HuH-7 (cell line): ENCODE measurements at places on chromosomes 4 and X.

DNA sequence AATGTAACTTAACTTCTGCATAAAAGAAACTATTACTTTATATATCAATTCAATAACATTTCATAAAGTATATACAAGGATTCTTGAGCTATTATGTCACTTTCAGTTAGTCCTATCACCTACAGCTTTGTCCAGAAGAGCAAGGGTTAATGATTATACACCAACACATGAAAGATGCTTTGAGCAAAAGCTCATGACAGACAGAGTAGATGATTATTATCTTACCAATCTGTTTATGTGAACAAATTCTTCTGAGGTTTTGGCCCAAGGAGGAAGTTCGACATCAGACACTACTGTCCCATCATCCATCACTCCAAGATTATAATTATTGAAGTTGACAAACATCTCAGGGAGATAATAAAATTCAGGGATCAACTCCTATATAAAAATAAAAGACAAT, 166.7 kb upstream of the MAB21L2 start:
- DNase-seq: no peak

DNA sequence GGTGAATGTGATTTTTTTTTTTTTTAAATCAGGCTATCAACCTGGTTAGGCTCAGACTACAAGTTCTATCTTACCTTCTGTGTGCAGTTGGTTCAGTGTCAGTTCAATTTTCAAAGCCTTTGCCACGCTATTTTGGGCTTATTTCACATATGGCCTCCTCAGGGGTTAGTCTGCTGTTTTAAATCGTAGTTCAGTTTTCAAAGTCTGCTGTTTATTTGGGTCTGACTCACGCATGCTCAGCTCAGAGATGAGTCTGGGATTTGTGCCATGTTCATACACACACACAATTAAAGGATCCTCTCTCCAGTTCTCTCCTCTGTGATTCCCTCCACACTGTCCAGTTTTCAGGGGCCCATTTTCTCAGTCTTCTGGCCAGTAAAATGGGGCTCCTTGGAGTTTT, 32.3 kb upstream of the ZFX start:
- no peak for DNase-seq

DNA sequence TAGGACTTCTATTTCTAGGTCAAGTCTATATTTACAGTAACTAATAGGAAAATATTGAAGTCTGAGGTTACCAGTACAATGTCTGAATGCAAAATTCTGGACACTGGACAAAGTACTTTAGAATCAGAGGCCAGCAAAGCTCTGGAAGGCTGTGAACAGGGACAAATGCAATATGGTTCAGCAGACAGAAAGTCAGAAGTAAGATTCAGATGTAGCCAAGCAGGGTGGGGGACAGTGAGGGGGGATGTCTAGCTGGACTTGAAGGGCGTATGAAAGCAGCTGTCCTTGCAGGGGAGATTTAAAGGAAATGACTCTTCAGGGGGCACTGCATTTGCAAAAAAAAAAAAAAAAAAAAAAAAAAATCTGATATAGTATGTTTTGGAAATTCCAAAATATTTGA, 2.9 kb downstream of the SORBS2 start:
- DNase-seq: no peak

GRCh38 chr4:110449947-110450346, 26.0 kb upstream of the ENPEP start:
- no peak for DNase-seq

- DNase-seq: no peak
Measured at GRCh38 chrX:72130762-72131250, 909 bp downstream of the RTL5 start.

DNA sequence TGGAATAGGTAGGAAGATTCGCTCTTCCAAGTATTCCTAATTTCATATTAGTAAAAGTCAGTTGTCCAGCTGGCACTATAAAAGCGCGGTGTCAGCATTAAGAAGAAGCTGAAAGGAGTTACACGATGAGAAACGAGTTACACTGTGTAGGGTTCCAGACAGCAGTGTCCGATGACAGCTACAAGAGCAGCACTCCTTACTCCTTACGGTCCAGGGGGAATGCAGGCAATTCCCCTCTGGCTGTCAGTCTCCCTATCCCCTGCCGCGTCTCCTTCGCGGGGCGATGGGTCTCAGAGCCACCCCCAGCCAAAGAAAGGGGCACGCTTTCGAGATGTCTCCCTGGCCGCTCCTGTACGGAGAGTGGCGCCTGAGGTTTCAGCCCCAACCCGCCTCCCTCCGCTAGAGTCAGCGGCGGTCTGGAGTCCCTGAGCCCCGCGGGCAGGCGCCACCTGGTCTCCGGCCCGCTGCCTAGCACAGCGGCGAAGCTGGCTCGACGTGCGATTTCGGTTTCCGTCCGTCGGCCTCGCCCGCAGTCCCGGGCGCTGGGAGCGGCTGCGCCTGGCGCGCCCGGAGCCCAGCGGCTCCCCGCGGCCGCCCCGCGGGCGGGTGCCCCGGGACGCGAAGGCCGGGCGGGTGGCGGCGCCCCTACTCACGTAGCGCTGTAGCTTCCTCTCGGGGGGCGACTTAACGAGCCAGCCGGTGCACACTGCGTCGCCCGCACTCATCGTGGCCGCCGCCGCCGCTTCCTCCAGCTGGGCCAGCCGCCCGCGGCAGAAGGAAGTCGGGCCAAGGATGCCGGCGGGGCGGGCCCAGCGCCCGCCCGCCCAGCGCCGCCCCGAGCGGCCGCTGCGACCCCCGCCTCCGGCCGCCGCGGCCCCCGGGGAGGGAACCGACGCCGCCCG, at the start of gene GAB3:
GAB3 (minus strand) TSS at position 777 of the 902 bp plus-strand sequence; CDS start at position 725, 52 bp downstream.
- DNase-seq: no peak

GRCh38 chrX:45710081-45710801, 509.6 kb upstream of the DIPK2B start:
- no peak for DNase-seq

GRCh38 chrX:46627711-46628419, 54.3 kb downstream of the CHST7 start:
- DNase-seq: no peak

DNA sequence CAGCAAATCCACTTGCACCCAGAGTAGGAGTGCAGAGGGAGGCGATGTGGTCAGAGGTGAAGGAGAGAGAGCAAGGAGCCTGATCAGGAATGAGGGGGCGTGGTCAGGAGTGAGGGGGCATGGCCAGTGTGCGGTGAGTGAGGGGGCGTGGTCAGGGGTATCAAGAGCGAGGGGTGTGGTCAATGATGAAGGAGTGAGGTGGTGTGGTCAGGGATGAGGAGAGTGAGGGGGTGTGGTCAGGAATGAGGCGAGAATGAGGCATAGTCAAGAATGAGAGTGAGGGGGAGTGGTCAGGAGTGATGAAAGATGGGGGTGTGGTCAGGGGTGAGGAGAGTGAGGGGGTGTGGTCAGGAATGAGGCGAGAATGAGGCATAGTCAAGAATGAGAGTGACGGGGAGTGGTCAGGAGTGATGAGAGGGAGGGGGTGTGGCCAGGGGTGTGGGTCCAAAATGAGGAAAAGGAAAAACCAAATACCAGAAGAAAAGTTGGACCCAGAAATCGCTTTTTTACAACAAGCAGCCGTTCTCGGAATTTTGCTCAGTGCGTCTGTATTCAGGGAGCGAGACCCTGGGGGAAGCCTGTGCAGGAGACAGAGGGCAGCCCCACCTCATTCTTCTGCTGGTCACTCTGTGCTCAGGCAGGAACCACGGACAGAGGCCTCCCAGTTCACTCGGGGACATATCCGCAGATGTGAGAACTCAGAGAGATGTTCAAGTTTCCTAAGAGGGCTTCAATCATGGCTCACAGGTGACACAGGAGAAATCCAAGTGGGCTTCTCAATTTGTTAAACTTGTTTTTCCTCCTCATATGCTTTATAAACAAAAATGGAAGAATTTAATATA, 47.5 kb downstream of the MAGEA1 start:
- DNase-seq: no peak

DNA sequence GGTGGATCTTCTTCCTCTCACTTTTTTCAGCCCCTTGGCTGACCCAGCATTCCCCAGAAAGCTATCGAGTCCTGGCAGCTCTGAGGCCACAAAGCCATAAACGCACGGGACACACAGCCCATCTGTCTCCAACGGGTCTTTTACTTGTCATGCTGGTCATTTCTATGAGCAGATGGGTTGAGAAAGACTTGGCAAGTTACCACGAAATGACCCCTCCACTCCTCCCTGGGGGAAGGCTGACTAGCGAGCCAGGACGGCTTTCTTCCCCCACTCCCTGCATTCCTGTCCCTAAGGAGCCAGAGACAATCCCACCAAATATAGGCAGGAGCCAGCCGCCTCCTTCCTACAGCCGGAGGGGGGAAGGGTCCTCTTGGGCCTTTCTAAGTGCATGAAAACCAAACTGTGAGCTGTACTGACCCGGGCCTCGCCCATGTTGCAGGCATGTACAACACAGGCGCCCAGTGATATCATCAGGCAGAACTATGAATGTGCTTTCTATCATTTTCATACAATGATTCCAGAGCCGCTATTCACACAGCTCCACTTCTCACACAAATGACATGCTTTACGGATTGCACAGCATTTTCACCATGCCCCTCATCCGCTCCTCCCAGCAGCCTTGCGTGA, 28.6 kb downstream of the AFAP1 start:
- DNase-seq: no peak

GRCh38 chr4:145912376-145912775, 26.2 kb downstream of the ZNF827 start:
- DNase-seq: no peak

- DNase-seq: no peak
Measured at GRCh38 chrX:31590581-31591114, 518.8 kb upstream of the FTHL17 start.

GRCh38 chrX:129522184-129523078, 859 bp downstream of the SMARCA1 start:
- peak; percentile 49 for DNase-seq

- no peak for DNase-seq
Measured at GRCh38 chr4:138775489-138775888, 240.1 kb upstream of the NOCT start.

DNA sequence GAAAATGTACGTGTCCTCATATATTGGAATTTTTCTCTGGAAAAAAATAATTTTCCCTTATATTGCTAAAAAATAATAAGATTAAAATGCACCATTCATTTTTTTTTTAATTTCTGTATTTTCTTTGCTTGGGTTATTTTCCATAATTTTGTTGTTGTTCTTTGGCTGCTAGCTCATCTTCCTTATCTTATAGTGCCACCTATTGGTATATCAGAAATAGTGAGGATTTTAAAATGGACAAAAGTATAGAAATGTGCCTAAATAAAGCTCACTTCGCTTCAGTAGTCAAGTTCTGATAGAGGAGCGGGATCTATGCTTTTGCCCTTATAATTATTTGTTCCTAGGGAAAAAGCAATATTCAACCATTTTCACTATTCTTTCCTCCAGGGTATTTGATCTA, 134.8 kb downstream of the NAP1L3 start:
- no peak for DNase-seq

DNA sequence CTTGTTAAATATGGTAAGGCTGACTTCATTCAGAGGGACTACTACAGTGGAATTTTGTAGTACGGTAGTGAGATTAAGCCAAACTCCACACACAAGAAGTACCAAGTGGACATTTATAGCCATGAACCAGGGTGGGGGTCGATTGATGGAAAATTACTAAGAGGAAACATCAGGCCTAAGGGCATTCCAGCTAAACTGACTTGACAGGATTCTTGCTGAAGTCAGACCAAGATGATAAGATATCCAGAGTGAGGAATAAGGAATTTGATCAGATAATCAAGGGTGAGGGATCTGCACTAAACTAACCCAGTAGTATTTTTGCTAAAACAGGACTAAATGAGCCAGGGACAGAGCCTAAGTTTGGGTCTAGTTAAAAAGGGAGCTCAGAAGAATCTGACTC, 597.5 kb downstream of the RPA4 start:
- DNase-seq: no peak
